ENCODE measurements at places on chromosomes 11 and 22.
A peak's percentile ranks its signal among the peaks of the same experiment; 100 is the strongest.

- no peak for DNase-seq
Measured at GRCh38 chr11:124225471-124225870, 15.4 kb upstream of the OR8G1 start.

GRCh38 chr11:75814677-75815344, at the start of gene UVRAG:
Gene UVRAG, plus strand, starts transcription at chr11:75815210. Its CDS starts 198 bp downstream, at chr11:75815408.
- peak; percentile 96 for DNase-seq

GRCh38 chr11:83438438-83438837, 152.3 kb upstream of the CCDC90B start:
- no peak for DNase-seq

- DNase-seq: peak; percentile 18
Measured at GRCh38 chr11:363948-364761, 5.1 kb upstream of the B4GALNT4 start.

DNA sequence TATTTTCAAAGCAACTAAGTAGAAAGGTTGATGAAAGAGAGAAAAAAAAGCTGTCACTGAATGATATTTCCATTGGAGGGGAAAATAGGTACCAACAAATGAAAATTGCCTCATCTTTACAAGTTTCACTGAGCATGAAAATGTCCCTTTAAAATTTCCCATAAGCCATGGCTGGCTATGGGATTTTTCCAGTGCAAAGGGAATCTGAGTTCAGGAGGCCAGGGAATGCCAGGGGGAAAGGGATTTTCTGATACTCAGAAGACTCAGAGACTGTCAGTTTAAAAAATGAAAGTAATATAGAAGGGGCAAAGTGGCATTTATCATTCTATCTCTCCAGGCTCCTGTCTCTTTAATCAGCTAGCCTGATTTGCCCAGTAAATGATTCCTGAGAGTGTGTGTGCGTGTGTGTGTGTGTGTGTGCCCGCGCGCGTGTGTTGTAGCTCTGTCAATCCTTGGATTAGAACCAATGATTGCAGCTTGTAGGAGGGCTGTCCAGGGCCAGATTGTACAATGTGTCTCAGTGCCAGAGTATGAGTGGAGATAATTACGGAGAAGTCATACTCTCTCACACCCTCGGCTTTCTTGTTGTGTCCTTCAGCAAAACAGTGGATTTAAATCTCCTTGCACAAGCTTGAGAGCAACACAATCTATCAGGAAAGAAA, at the start of gene NTM:
Gene NTM, plus strand, starts transcription at position 526 of the 662 bp plus-strand sequence.
- no peak for DNase-seq

GRCh38 chr22:49541693-49542230, 285.9 kb downstream of the BRD1 start:
- DNase-seq: no peak

Data from activated CD4-positive, alpha-beta T cell treated with anti-CD3 and anti-CD28 coated beads for 24 hours (primary cell).